ENCODE measurements at places on chromosomes 5 and 9.

DNA sequence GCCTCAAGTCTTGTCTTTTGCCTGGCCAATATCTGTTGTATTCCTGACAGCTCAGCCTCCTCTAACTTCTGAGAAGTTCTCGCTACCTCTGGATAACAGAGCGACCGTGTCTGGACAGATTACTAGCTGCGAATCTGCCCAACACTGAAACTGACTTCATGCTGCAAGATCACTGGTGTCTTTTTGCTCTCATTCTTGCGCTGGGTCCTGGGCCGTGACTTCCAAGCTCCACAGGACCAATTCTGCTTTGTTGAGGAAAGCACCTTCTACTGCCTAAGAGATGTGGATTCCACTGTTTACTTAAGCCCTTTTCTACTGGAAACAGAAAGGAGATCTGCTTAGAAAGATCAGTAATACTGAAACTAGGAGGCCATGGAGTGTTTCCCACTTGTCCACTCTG is 978.8 kb upstream of the DMAC1 start:
- no peak for DNase-seq

GRCh38 chr9:112434487-112434886 is 52.1 kb upstream of the KIAA1958 start:
- no peak for DNase-seq

DNA sequence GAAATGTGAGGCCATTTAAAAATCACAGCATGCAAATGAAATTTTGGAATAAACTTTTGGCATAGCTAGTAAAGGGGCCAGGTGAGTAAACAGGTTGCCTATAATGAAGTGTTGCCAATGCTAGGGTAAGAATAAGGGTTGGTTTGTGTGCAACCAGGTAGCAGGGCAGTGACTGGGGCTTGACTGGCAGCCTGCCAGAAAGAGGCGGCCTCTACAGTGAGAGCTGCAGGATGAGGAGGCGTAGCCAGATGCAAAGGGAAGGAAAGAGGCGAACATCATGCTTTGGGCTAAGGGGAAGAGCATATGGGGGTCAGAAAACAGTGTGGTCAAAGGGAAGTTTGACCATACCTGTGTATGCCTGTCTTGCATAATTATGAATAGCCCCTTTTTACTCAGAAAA is 70.6 kb downstream of the MAST4 start:
- no peak for DNase-seq

- peak; percentile 6 for DNase-seq
Measured at GRCh38 chr9:20294046-20294750, 328.1 kb downstream of the MLLT3 start.

GRCh38 chr5:149702934-149703646 is 27.0 kb upstream of the PPARGC1B start:
- no peak for DNase-seq

- peak; percentile 73 for DNase-seq
Measured at GRCh38 chr5:39283231-39283818, 64.0 kb upstream of the FYB1 start.

DNA sequence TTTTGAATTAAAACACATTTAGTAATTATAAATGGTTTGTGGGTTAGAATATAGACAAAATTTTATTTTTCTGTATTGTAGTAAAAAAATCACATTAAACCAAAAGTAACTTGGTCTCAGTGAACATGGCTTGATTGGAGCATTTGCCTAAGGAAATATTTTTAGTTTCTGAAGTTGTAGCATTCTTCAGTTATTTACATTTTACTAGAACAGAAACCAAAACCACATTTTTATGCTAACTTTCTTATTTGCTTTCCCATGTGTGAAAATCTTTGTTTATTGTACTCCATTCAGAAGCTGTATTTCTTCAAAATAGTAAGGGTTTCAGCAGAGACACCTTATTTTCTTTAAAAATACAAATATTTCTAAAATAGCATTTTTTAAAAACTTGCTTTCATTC is 129.9 kb downstream of the SGCD start:
- no peak for DNase-seq

GRCh38 chr9:103245369-103245768 is 250.2 kb downstream of the CYLC2 start:
- peak; percentile 45 for DNase-seq

DNA sequence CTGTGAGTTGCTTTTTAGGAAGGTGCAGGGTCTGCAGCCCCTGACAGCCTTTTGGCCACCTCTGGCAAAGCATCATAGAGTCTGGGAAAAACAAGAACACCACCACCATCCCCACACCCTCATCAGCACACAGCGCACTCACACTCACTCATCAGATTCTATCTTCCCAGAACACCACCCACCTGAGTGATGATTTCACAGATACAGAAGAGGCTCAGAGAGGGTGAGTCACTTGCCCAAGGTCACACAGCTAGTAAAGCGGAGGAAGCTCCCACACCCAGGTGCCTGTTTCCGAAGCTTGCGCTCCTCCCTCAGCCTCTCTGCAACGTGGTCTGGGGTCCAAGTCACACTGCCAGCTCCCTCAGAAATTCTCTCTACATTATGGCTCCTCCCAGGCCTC is 41.8 kb upstream of the HRH2 start:
- no peak for DNase-seq

DNA sequence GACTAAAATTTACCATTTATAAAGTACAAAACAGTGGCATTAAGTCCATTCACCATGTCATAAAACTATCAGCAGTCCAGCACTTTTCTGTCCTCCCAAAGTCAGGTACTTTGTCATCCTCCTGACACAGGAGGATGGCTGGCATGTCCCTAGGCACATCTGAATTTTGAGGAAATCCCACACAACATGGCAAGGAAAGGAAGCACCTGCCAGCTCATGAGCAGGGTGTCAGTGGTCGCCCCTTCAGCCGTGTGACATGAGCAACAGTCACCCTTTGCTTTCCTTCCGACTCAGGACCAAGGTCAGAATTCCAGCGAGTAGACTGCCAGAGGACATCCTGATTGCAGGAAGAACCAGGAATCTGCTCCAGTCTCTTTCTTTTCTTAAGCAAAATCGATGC is 77.1 kb downstream of the PPARGC1B start:
- no peak for DNase-seq

- DNase-seq, result no peak
Measured at GRCh38 chr5:39009280-39009679, 64.9 kb downstream of the RICTOR start.

GRCh38 chr5:151773951-151774350 is 2.2 kb downstream of the G3BP1 start:
- no peak for DNase-seq

DNA sequence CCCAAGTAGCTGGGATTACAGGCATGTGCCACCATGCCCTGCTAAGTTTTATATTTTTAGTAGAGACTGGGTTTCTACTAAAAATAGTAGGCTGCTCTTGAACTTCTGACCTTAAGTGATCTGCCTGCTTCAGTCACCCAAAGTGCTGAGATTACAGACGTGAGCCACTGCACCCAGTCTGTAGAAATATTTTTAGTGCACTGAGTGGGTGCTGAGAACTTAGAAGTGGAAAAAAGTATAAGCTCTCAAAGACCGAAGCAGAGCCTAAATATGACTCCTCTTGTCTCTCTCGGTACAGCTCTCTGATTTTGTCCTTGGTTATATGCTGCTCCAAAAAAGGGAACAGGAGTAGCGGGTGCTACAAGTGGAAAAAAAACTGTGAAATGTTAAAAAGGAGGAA is 353.8 kb upstream of the IZUMO3 start:
- no peak for DNase-seq

- no peak for DNase-seq
Measured at GRCh38 chr5:171673328-171673727, 112.3 kb upstream of the SMIM23 start.

DNA sequence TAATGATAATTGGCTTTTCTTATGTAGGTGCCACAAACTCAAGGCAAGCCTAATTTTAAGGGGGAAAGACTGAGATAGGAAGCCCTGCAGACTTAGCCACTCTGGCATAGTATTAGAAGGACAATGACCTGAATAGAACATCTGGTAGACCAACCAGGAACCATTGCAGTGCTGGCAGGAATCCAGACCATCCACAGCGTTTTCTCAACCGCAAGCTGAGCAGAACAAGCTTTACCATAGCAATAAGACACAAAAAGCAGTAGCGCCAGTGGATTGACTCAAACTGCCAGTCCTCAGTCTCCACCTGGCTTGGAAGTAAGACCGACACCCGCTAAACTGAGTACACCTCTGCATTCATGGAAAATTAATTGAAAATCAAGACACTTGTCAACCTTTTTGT is 141.3 kb upstream of the LPAR1 start:
- no peak for DNase-seq

- peak; percentile 33 for DNase-seq
Measured at GRCh38 chr5:6632324-6632887, 438 bp downstream of the NSUN2 start.

GRCh38 chr9:3359778-3360177 is 166.0 kb downstream of the RFX3 start:
- no peak for DNase-seq

DNA sequence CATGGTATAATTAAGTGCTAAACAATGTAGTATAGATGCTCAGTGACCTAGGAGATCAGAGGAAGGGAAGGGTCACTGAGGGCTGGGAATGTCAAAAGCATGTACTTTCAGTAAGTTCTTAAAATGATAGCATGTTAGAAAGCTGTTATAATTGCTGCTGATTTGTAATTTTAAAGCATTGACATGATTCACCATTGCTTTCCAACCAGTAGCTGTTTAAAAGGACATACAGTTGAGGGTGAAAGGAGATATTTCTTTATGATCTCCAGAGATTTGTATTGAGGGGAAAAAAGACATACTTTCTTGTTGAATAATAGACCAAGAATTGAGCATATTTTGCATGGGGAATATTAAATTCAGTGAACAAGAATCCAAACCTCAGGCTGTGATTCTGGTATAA is 1.2 kb upstream of the SLC1A3 start:
- no peak for DNase-seq

DNA sequence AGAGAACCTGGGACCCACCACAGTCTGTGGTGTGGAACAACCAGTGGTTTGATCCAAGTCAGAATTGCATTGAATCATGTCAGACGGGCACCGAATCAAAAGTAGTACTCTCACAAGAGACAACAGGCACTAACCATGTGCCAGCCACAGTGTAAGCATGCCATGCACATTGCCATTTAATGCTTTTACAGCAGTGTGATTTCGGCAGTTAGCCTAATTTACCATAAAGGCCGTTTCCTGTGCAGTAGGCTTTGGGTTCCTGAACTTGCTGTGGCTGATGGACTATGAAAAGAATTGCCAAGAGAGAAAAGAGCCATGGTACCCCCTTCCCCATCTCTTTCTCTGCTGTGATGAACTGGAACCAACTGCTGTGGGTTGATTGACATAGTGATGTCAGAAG is 540.6 kb downstream of the EBF1 start:
- no peak for DNase-seq

- peak; percentile 82 for DNase-seq
Measured at GRCh38 chr5:26553079-26553478, 485.3 kb downstream of the CDH9 start.

DNA sequence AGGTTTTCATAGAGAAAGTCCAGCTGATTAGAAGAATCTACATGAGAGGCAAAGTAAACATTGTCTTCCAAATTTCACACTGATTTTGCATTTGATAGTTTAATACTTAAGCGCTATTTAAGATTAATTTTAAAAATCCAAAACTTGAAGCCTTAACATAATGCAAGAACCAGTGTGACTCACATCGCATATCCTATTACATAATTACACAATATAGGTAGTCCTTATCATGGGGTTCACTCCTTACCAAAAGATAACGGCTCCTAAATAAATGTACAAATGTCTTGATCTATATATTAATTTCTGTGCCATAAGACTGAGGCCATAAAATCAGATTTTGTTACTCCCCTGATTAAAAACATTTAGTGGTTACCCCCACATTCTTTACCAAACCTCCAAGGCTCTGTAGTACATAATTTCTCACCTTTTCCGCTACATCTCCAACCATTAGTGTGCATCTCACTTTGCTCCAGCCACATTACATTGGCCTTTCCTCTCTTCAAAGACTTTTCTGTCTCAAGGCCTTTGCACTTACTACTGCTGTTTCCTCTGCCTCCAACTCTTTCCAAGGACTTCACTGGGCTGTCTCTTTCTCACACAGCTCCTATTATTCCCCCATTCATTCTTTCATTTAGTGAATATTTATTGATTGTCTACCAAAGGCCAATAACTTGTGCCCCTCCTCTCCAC is 1.0 kb downstream of the RIOK2 start:
- no peak for DNase-seq

- DNase-seq, result no peak
Measured at GRCh38 chr5:3598769-3599211, 3.2 kb downstream of the IRX1 start.

DNA sequence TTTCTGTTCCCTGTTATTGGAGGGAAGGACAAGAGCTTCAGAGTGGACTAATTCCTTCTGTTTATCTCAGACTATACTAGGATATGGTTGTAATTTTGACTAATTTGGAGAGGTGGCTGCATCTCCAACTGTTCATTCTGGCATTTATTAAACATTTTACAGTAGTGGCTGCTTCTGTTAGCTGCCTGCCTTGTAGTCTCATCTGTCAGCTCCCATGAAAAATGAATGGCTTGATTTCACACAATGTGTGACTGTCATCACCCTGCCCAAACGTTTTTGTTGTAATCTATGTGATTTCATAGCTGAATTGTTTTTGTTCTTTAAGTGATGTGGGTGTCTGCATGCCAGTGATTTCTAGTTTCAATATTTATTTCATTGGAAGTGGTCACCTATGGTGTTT is 459.4 kb upstream of the PTPRD start:
- no peak for DNase-seq
